ENCODE measurements at places on chromosomes 6 and 20. TPM values are rescaled to one million over a fixed set of nuclear protein-coding genes. Genes with fewer than 3 reads are reported as not detected.

DNA sequence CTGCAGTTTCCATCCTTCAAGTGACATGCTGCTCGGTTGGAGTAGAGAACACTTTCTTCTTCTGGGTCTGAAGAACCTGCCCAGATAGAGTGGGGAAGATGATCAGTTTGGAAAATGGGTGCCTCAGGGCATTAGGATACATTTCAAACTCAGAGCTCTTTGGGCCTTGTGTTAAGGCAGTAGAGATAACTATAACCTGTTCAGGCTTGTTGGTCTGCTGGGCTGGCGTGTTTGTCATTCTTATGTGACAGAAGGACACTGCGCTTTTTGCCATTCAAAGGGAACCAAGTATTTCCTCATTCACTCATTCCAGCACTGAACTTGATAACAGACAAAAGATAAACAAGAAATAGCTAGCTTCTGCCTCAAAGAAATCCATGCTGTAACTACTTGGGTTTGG lies 3.8 kb downstream of the TOMM34 start:
- no peak for DNase-seq

DNA sequence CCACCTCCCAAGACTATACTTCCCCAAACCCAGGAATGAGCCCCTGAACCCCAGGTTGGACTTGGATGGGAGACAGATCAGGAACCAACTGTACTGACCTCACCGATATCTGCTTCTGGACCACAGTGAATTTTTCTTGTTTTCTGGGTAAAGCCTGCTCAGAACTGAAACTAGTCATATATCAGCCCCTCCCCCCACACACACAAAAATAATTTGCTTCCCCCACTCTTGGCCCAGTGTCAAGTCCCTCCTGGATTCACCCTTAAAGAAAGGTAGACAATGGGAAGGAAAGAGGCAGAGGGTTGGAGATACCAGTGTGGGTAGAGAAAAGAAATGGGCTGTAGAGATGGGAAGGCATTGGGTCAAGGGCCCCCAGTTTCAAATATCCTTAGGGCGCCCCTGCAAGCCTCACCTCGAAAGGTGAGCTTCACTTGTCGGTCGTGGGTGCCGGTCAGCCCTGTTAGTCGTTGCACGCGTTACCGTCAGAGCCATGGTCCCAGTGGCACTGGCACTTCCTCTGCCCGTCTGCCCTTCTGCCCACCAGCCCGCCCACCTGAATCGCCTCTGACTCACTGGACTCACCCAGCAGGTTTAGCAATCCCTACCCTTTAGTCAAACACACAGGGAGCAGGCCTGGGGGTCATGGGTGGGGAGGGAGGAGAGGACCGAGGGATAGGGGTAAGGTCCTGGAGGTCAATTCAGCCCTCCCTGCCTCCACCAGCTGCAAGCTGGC lies 8.5 kb upstream of the SPAG4 start:
- no peak for DNase-seq

DNA sequence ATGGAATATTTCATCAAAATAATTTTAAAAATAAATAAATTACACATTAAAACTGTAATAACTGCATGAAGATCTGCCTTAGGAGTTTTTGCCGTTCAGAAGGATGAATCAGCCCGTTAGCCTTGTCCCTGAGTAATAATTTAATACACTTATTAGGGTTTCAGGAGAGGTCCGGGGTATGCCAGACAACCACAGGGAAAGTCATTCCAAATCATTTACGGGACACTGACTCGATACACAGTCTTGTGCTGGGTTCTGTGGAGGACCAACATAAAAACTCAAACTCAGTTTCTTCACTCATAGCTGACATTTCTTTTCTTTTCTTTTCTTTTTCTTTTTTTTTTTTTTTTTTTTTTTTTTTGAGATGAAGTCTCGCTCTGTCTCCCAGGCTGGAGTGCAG lies 735 bp upstream of the LY6G6F start:
- DNase-seq = no peak

- peak; percentile 74 for DNase-seq
These were observed 52.0 kb upstream of the MTHFD1L start for GRCh38 chr6:150813319-150813992.

DNA sequence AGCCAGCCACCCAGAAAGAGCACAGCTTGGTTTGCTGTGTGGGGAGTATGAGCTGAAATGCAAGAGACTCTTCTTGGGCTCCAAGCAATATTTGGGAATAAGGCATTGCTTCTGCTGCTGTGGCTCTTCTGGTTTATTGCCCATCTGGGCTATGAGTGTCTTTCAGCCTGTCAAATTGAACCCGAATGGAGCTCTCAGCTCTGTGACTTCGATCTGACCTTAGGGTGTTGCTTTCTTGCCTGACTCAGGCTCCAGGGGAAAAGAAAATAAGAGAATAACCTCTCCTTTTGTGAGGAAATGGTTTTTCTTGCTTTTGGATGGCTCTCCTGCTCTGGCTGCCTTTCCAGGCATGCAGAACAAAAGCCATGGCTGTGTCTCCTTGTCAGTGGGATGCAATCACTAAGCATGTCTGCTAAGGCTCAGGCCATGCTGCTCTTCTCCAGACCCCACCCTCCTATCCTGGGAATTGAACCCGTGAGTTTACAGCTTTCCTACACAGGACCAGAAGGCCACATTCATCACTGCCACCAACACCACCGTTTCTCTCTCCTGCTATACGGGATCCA lies 169.4 kb upstream of the JAG1 start:
- no peak for DNase-seq

DNA sequence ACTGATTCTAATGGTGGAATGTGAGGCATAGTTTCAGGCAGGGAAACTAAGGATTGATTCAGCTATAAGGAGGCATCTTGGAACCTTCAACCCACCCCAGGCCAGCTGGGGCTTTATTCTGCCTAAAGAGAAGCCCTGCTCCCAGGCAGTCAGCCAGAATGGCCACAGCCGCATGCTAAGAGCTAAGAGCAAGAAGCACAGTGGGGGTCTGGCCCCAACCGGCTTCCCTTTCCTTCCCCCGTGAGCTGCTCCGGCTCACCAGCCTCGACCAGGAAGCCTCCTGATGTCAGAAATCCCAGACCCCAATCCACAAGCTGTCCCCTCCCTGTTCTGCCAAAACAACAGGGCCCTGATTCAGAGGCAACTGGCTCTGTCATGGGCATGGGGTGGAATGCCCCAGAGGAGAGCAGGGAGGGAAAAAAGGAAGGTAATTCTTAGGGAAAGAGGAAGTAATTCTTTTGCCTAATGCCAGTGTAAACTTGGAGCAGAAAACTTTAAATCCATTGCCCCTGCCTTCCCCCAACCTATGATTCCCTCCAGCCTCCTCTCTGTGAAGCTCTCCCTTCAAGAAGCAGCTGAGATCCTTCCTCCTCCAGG lies 6.9 kb downstream of the GRM4 start:
- no peak for DNase-seq

- DNase-seq = no peak
These were observed 12.5 kb upstream of the HLA-DOA start for GRCh38 chr6:33021917-33022316.

- no peak for DNase-seq
These were observed 91.3 kb downstream of the PSMB1 start for GRCh38 chr6:170461556-170462365.

The SLC35F1 gene
- total RNA-seq = under 0.01 TPM

GRCh38 chr6:15906420-15907016 lies 222.4 kb upstream of the MYLIP start:
- no peak for DNase-seq

DNA sequence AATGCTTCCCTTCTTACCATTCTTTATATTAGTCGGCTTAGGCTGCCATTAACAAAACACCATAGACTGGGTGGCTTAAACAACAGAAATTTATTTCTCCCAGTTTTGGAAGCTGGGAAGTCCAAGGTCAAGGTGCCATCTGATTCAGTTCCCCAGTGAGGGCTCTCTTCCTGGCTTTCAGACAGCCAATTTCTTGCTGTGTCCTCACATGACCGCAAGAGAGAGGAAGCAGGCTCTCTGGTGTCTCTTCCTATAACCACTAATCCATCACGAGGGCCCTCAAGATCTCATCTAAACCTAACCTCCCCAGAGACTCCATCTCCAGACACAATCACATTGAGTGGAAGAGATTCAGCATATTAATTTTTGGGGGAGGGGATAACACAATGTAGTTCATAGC lies 193.0 kb upstream of the SGK1 start:
- no peak for DNase-seq

The BNIP5 gene
- total RNA-seq = not detected

GRCh38 chr6:18036781-18037180 lies 49.3 kb upstream of the KIF13A start:
- DNase-seq = no peak

DNA sequence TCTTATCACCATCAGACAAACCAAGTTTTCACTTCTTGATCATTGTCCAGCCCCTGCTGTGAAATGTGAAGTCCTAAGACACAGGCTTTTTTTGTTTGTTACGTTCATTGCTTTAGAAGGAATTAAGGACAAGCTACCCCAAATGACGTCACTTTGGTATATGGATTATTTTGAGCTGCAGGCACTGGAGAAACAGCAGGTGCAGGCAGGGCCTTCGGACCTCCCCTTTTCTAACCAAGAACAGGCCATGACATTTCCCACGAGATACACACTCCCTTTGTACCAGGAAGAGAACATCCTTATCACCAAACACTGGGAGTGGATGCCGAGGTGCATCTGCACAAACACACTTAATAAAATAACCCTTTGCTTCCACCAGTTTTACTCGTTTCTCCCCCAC lies 418.0 kb upstream of the SULF2 start:
- no peak for DNase-seq

GRCh38 chr6:163626073-163626867 lies 211.8 kb downstream of the QKI start:
- no peak for DNase-seq

- DNase-seq = no peak
These were observed 51.0 kb upstream of the ARMH2 start for GRCh38 chr6:24849713-24850112.

- DNase-seq = no peak
These were observed 59.5 kb downstream of the MTHFD1L start for GRCh38 chr6:150924808-150925589.

The GINS1 gene
- 3.0 TPM for total RNA-seq

GRCh38 chr6:35415065-35415891 lies 36.9 kb upstream of the FANCE start:
- DNase-seq = peak; percentile 91

GRCh38 chr6:9204171-9204570 lies 768.8 kb upstream of the SLC35B3 start:
- peak; percentile 81 for DNase-seq

DNA sequence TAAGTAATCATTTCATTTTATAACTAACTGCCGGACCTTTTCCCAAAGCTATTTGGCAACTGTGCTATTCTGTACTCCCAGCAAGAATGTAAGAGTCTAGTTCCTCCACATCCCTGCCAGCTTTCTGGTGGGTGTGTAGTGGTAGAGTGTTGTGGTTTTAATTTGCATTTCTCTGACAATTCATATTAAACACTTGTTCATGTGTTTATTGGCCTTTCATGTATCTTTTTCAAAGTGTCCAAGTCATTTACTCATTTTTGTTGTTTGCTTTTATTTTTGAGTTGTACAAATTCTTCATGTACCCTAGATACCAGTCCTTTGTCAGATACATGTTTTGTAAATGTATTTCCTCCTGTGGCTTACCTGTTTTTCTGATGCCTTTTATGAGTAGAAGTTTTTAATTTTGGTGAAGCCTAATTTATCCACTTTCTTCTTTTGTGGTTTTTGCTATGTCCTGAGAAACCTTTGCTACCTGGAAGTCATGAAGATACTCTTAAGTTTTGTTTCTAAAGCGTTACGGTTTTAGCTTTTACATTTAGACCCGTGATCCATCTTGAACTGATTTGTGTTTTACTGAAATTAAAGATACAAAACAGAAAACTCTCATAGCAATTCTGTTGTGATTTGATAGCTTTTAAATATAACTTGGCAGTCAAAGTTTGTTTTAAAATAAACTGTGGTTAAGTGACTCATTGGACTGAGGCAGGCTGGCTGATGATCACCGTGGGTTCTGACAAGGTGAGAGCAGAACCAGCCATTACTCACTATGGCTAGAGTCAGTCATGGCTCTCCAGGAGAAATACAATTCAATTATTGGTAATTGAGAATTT lies 8.0 kb downstream of the MYLIP start:
- DNase-seq = peak; percentile 93

DNA sequence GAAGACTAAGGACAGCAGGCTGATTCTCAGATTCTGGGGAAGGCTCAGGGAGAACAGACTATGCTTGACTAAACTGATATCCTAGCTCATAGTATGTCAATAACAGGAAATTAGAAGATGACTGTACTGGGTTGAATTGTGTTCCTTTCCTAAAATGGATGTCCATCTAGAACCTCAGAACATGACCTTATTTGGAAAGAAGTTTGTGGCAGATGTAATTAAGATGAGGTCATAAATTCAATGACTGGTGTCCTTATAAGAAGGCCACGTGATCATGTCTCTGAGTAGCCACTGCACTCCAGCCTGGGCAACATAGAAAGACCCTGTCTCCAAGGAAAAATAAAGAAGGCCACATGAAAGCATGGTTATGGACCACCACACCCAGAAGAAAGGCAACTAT lies 113.9 kb upstream of the STMND1 start:
- DNase-seq = no peak

DNA sequence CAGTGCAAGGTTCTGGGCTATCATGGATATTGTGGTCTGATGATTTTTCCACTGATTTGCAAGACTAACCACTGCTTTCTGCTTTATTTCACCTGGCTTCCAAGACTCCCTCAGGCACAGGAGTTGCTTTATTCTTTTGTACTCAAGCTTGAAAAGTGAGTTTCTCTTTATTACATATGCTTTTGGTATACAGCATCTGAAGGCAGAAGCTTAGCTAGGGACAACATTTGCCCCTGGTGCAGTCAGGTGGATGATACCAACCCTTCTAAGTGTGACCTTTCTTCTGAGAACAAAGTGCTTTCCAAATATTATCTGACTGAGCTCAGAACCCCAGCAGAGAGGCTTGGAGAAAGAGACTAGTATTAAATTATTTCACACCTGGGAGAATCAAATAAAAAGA lies 94.0 kb upstream of the PHACTR1 start:
- DNase-seq = no peak

DNA sequence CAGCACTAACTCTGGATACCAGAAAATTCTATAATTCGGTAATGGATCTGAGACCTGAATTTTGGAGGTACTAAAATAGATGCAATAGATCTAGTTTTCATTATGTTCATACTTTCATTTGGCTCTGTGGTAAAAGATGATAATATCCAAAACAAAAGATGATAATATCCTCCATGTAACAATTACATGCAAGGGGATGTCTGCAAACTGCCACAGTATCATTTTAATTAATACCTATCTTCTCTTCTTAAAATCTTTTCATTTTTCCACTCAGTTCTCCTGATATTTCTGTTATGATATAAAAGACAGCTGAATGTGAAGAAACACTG lies 15.6 kb downstream of the BTN2A1 start:
- no peak for DNase-seq

GRCh38 chr6:112909781-112910180 lies 562.7 kb downstream of the RFPL4B start:
- DNase-seq = no peak
